ENCODE measurements at places on chromosomes 1 and 21. TPM values are rescaled to one million over a fixed set of nuclear protein-coding genes. Genes with fewer than 3 reads are reported as not detected.

HHAT gene
- total RNA-seq: 1.7 TPM

C4BPB gene
- total RNA-seq: not detected

EPHA2 gene
- total RNA-seq: 145 TPM

SYT14 gene
- total RNA-seq: 0.73 TPM

LY9 gene
- total RNA-seq: not detected

Measured in mammary microvascular endothelial cell (primary cell).